ENCODE measurements at places on chromosomes 6 and 20.

DNA sequence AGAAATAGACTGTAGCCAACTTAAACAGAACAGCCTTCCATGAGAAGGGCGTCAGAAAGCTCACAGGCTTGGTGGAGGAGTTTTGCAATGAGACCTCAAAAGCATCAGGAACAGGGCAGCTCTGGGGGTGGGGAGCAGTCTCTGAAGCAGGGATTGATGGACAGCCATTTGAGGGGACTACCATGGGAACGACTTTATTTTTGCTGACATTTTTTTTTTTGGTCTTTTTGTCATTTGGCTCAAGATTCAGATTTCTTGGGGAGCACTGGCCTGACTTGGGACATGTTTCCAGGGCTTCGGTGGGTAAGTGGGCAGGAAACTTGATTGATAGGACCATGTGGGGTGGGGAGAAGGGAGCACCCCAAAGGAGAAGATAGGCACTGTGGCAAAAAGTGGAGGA is 32.1 kb upstream of the SCP2D1 start:
- no peak for DNase-seq

GRCh38 chr6:101847690-101848089 is 454.2 kb downstream of the GRIK2 start:
- DNase-seq: no peak

GRCh38 chr20:58889798-58890517 is 37.4 kb downstream of the GNAS start:
- no peak for DNase-seq

DNA sequence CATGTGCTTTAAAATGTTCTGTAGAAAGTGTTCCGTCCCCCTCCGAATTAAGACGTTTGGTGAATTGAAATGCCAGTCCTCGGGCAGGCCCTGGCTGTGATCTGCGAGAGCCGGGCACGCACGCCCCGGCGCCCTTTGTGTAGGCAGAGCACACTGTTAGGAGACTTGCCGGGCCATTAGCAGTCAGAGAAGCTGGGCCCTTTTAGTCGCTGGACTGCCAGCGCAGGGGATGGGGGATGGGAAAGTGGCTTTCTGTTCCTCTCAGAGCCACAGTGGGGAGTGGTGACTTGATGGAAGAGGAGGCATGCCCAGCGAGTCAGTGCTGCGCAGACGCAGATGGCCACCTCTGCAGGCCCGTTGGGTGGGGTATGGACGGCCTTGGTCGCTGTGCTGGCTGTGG is 2.2 kb downstream of the PPP1R3G start:
- DNase-seq: no peak

- DNase-seq: no peak
Measured at GRCh38 chr6:137736048-137736818, 130.8 kb upstream of the TNFAIP3 start.

Measured in natural killer cell treated with Interleukin-12 subunit alpha and Interleukin-12 subunit beta and Interleukin-15 and Interleukin-18, amount 100 ng/mL, for 72 hours (primary cell).